Smooth muscle cell of bladder (primary cell): ENCODE measurements at places on chromosomes 11 and 22. TPM values are rescaled to one million over a fixed set of nuclear protein-coding genes. Genes with fewer than 3 reads are reported as not detected.

The BAIAP2L2 gene
- 0.28 and 0.46 TPM in 2 replicates for total RNA-seq

The DGCR6 gene
- 0.71 and 1.3 TPM in 2 replicates for total RNA-seq

The CATSPER1 gene
- 0.14 TPM in 1 of 2 replicates, not detected in the other for total RNA-seq

The HSPB2 gene
- total RNA-seq = 0.14 and 0.18 TPM in 2 replicates

The MYRF gene
- under 0.01 and 0.65 TPM in 2 replicates for total RNA-seq

The APLP2 gene
- 352 and 507 TPM in 2 replicates for total RNA-seq

The GLB1L2 gene
- 0.18 and 0.43 TPM in 2 replicates for total RNA-seq

The PAX6 gene
- under 0.01 TPM in 1 of 2 replicates, not detected in the other for total RNA-seq

The CHRM1 gene
- total RNA-seq = not detected in 2 replicates

The KIRREL3 gene
- total RNA-seq = 0.28 and 1.5 TPM in 2 replicates

The APOL1 gene
- total RNA-seq = 30.2 and 44.3 TPM in 2 replicates

The SHANK3 gene
- 0.57 and 0.74 TPM in 2 replicates for total RNA-seq

The OR51E2 gene
- 0.09 TPM in 1 of 2 replicates, not detected in the other for total RNA-seq
